Activated CD8-positive, alpha-beta memory T cell treated with anti-CD3 and anti-CD28 coated beads for 48 hours (primary cell): ENCODE measurements at places on chromosomes 2 and 18.

- DNase-seq, result no peak
These were observed at the start of gene SLC11A1 for GRCh38 chr2:218381916-218382366. SLC11A1 (plus strand) TSS chr2:218382273; CDS start chr2:218382369, 96 bp downstream.

GRCh38 chr2:134469516-134470115 is 215.7 kb downstream of the MGAT5 start:
- no peak for DNase-seq

DNA sequence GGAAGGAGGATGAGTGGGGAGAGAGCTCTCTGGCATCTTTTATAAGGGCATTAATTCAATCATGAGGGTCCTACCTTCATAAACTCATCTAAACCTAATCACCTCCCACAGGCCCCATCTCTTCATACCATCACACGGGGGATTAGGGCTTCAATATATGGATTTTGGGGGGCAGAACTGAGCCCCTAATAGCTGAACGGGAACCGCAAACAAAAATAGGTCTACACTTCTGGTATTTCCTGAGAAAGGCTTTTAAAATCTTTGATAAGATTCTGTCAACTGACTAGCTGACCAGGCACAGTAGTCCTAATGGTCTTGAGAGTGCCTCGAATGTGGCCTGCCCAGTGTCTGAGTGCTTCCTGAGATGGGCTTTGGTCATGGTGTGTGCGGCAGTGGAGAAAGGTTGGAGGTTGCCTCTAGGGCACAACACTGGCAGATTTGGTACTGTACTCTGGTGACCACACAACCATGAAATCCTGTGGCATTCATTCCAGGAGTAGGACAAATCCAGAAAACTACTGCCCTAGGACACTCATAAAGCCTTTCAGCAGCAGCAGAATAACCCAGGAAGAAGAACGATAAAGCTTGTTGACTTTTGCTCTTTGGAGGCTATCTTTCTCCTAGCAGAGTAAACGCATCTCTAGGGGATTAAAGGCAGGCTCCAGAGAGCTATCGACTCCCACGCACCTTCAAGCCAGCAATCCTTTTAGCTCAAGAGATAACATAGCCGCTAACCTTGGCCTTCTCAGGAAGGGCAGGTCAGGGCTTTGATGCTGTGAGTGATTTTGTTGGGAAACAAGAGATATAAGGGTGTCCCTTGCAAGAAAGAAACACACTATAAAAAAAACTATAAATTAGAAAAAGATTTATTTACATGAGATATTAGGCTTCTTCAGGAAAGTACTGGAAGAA is 12.3 kb upstream of the APOB start:
- no peak for DNase-seq

DNA sequence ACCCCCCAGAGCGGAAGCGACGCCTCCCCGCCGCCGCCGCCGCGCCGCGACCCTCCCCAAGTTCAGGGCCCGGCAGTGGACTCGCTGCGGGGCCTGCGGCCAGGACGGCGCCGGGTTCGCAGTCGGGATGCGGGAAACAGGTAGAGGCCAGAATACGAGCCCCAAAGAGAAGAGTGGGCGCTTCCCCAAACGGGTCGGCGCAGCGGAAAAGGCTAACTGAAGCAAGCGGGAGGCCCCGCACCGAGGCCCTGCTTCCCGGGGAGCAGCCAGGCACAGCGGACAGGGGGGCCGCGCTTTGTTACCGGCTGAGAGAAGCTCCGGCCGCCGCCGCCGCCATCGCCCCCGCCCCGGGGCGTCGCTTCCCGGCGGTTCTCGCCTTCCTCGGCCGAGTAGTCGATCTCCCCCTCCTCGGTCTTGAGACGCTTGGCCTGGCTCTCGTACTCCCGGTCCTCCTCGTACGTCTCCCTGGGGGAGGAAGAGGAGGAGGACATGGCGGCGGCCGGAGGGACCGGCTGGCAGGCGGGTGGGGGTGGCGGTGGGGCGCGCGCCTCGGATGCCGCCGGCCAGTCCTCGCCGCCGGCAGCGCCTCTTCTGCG is 494 bp downstream of the HNRNPLL start:
- DNase-seq, result peak; percentile 23

DNA sequence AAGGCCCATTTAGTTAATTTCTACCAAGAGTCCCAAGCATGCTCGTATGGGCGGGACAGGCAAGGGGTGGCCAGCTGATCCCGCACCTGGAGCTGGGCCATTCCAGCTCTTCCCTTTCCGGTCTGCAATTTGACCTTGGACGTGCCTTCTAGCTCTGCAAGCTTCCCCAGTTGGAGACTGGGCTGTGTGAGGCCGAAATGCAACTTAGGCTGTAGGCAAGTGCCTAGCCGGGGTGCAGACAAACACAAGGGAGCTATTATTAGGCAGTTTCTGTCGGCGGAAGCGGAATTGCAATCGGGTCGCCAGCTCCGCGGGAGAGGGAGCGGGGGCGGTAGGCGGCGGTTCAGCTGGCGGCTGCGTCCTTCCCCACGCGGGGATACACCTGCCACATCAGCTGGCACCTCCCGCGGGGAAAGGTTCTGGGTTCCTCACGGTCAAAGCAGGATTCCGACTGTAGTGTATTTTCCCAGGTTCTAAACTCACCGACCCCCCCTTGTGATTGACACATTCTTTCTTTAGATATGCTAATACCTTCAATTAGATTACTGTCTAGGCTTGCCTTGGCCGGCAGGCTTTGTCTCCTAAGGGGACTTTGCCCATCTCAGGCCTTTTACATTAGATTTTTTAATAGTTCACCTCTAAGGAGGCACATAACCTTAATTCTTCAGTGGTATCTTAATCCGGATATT is 17.1 kb upstream of the ZNF532 start:
- DNase-seq, result no peak

- DNase-seq, result no peak
These were observed 74.7 kb upstream of the RAB6C start for GRCh38 chr2:129904532-129905446.

DNA sequence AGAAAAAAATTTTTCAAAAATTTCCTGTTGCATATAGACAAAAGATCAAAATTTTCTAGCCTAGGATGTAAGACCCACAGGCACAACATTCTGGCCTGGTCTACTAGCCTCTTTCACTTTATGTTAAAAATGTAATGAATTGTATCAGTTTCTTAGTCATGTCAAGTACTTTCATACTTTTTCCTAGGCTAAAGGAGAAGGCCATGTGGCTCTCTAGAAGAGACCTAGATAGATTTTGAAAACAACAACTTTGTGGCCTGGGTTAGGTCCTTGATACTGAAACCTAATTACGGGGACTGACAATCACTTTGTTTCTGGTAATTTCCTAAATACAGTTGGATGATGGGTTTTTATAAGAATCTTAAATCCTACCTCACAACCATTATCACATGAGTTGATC is 74.8 kb upstream of the FSIP2 start:
- DNase-seq, result no peak
